T follicular helper cell (primary cell): ENCODE measurements at places on chromosomes 13 and 19.

DNA sequence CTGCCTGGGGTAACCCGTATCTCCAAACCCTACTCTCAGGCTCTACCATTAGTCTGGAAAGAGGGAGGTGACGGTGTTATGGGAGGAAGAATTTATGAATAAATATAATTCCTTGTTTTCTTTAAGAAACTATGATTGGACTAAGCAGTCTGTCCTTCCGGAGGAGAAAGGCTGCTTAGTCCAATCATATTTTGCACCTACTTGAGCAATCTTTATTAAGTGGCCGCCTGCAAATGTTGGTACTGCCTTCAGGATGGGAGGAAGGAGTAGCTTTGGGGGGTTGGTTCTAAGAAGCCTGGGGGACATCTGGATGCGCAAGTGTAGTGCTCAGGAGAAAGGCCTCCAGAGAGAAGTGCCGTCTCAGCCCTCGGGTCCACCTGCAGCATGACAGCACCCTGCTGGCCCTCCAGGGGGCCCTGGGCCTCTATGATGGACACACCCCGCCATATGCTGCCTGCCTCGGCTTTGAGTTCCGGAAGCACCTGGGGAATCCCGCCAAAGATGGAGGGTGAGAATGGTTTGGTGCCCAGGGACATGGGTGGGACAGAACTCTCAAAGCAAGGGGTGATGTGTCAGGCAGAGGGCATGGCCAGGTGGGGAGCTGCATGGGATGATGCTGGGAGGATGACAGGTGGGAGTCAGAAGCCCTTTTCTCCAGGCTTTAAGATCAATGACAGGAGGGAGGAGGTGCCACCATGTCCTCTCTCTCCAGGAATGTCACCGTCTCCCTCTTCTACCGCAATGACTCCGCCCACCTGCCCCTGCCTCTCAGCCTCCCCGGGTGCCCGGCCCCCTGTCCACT lies 4.1 kb downstream of the ACP4 start:
- no peak for DNase-seq

DNA sequence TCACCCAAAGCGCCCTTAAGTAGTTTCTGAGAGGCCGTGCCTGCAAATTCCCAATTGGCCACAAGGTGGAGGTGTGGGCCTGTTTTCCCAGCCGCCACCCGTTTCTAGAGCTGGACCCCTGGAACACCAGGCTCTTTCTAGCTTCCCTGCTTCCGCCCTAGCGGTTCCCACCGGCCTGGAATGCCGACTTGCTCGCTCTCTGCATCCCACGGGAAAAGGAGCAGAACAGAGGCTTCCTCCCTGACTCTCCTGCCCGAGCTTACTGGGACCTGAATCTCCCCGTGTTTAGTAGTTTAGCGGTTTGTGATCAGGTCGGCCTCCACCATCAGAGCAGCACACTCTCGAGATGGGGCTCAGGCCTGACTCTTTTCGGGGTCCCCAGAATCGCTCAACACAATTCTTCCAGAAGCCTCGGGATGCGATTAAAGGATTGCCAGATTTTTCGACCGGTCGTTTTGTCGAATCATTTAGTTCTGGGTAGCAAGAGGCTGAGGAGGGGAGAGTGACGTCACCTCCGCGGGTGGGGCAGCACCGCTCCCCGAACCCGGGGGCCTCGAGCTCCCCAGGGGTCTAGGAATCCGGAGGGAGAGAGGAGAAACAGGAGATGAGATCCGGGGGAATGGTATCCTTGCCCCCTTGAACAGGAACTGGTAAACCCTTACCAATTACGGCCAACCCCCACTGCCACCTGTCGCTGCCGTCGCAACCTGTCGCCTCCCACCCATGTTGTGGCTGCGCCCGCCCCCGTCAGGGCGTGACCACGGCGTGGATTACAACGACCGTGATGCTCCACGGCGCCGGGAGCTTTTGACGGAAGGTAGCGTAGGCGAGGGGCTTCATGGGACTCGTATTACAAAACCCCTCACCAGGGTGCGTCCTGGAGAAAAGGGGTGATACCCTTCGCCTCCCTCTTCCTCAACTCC lies 8.0 kb downstream of the NAPSA start:
- DNase-seq: peak; percentile 83

DNA sequence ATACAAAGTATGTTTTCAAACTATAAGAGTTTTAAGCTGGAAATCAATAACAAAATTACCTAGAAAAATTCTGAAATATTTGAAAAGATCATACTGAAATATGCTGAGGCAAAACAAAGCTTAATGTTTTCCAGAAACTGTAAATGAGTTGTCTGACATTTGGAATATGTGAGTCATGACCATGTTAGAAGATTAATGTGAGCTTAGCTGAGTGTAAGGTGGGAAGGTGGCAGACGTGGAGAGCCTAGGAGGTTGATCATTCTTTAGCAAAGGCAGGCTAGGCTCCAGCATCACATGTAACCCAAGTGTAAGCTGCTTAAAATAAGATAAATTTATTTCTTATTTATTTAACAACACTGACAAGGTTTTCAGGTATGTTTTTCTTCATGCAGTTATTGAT lies 2086.1 kb upstream of the PCDH20 start:
- no peak for DNase-seq

GRCh38 chr13:91946498-91947070 lies 548.2 kb downstream of the GPC5 start:
- DNase-seq: no peak

DNA sequence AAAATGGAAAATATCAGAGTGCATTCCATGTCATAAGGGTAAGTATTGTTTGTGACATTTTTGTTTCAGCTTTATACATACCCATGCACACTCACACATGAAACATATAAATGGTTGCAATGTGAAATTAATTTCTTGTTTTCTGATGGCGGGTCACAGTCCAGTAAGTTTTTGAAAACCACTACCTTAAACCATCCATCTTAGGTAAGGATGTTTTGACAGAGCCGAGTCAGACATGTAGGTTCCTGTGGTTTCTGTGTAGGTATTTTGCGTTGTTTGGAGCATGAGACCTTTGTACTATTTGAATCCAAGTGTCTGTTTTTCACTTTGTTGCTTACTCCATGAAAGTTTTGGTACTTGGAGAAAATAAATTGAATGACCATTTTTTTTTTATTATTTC lies 121.7 kb downstream of the B3GLCT start:
- DNase-seq: no peak

- no peak for DNase-seq
Observed at GRCh38 chr13:67299751-67300150, 69.6 kb upstream of the PCDH9 start.

GRCh38 chr13:99129050-99129449 lies 71.6 kb upstream of the UBAC2 start:
- no peak for DNase-seq

- DNase-seq: no peak
Observed at GRCh38 chr19:44002212-44002565, 568 bp upstream of the ZNF230 start.

- DNase-seq: no peak
Observed at GRCh38 chr13:43924549-43925245, 45.0 kb downstream of the LACC1 start.

DNA sequence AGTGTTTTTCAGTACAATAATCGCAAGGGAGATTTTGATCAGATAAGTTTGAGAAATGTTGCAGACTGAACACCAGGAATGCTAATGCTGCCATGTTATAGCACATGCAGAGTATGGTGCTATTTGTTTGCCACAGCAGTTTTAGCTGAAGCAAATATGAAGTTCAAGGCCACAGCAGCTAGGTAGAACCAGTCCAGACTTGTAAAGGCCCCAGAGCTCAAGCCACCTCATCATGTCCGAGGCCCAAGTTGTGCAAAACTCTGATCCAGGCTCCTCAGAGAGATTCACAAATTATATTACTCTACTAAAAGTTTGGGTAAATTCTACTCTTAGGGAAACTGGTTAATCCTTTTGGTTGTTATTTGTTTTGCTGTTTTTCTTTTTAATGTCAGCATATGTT lies 2702.6 kb downstream of the PCDH9 start:
- no peak for DNase-seq

DNA sequence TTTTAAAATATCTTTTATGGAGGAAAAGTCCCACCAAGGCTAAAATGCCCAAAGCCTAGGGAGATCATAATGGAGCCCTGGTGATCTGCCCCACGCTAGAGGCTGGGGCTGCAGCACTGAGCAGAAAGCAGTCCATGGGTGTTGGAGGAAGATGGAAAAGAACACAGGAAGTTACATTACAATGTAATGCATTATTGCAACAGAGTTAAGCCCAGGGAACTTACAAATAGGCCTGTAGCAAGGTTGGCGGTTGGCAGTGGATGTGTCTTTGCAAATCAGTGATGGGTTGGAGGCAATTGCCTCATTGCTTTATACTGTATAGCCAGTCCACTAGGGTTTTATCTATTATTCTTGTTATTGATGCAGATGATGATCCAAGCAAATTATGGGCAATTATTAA lies 399.9 kb downstream of the NDFIP2 start:
- no peak for DNase-seq

DNA sequence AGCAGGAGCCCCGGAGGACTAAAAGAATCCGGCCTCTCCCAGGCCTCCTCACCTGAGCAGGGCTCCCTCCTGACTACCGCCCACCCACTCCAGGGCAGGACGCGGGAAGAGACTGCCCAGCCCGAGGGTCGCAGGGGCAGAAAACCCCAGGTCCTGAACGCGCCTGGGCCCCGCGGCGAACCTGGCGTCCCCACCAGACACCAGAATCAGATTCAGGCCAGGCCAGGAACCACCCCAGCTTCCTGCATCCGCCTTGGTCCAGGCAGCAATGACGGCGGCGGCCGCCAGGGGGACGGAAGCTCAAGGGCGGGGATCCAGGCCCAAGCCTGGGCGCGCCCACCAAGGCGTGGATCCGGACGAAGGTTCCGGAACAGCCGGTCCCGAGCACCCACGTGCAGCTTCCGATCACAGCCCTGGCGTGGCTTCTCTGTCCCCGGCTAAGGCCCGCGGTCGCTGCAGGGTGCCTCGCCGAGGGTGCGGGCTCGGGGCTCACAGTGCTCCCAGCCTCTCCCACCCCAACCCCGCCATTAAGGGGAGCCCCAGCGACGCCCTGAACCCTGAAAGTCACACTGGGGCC lies 3.6 kb downstream of the LGALS7 start:
- DNase-seq: peak; percentile 74

- DNase-seq: no peak
Observed at GRCh38 chr13:20877902-20878301, 24.6 kb downstream of the XPO4 start.

GRCh38 chr19:36009220-36009619 lies 607 bp upstream of the SYNE4 start:
- no peak for DNase-seq

- DNase-seq: no peak
Observed at GRCh38 chr13:40562975-40563349, 103.5 kb downstream of the FOXO1 start.

- peak; percentile 9 for DNase-seq
Observed at GRCh38 chr19:33819880-33820781, 23.5 kb downstream of the KCTD15 start.

- no peak for DNase-seq
Observed at GRCh38 chr19:31397308-31397707, 48.1 kb upstream of the TSHZ3 start.

DNA sequence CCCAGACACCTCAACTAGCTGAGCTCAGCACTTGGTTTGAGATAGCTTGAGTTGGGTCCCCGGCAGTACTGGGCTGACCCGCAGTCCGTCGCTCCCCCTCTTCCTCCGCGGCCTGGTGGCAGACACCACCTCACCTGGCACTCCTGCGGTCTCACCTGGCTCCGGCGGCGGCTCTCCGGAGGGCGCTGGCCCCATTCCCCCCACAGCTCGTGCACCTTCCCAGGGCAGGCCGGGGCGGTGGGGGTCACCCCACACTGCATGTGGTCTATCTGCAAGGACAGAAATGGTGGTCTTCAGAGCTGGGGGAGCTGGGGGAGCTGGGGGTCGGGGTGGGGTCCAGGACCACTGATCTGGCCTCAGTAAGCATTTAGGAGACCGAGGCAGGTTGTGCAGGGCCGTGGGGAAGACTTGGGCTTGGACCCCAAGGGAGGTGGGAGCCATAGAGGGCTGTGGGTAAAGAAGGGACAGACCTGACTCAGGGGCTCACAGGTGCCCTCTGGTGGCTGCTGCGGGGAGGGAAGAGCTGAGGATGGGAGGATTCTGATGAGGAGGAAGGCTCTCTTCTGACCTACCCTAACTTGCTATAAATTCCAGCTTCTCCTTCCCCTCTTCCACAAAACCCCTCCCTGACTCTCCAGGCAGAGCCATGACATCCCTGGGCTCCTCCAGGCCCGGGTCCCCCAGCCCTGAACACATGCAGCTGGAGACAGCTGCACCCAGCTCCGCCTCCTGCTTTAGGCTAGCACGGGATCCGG lies 6.7 kb upstream of the PLIN4 start:
- DNase-seq: peak; percentile 58

DNA sequence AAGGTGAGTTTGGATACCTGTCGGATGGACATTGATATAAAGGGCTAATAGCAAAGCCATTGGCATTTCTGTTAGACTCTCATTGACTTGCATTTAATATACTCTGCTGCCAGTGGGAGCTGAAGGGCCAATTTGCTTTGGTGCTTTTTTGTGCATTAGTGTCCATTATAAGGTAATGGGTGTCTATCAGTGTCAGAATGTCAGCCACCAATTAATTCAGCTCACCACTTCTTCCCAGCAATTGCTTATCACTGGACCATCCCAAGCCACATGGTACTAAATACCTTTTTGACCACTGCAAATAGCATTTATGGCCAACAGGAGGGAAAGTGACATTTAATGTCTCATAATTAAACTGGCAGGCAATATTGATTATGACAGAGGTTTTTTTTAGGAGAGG lies 317.8 kb downstream of the TEX29 start:
- DNase-seq: no peak

- no peak for DNase-seq
Observed at GRCh38 chr19:15396436-15396835, 16.8 kb upstream of the AKAP8 start.

- no peak for DNase-seq
Observed at GRCh38 chr19:2089001-2089711, 7.0 kb downstream of the MOB3A start.

DNA sequence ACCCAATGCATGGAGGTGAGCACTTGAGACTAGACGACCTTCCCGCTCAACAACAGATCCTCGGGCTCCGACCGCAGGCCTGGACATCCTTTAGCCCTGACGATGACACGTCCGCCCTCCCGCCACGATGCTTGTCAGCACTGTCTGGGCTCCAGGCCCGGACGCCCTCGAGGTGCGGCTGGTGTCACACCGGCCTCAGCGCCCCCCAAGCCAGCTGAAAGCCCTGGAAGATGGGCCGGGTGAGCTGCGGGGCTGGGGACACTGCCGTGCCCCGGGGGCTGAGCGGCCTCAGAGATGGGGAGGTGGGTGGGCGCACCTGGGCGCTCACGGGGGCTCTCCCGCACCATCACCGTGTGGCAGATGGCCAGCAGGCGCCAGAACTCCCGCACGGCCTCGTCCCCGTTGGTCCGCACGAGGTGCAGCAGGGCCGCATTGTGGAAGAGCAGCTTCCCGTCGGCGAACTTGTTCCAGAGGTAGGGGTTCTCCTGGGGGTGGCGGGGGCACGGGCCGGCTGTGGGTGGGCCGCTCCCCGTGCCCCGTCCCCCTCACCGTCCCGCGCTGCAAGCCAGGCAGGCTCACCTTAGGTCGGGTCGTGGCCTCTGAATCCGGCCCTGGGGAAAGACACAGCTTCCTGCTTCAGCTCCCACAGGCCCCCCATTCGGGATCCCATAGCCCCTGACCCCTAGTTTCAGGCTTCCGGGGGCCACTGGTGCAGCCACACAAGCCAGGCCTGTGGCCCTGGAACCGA lies 15.5 kb downstream of the ATP8B3 start:
- DNase-seq: no peak
